Astrocyte (in vitro differentiated cells and primary cell): ENCODE measurements at places on chromosomes 5 and 9. TPM values are rescaled to one million over a fixed set of nuclear protein-coding genes. Genes with fewer than 3 reads are reported as not detected.

DNA sequence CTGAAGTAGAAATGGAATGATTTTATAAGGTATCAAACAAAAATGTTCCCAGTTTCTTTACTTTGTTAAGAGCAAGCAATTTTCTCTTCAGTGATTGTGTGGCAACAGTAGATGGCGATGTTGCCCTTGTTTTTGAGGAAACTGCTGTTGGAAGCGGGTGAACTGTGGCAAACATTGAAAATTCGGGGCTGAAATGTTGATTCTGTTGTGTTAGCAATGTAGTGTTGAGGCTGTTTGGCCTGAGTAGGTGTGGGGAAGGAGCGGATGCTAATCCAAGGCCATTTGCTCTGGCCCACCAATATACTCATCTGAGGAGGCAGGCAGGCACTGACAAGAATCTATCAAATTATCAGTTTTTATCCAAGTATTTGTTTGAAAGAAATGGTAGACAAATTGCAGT is 129.8 kb downstream of the SLC12A2 start:
- DNase-seq = peak; percentile 43

DNA sequence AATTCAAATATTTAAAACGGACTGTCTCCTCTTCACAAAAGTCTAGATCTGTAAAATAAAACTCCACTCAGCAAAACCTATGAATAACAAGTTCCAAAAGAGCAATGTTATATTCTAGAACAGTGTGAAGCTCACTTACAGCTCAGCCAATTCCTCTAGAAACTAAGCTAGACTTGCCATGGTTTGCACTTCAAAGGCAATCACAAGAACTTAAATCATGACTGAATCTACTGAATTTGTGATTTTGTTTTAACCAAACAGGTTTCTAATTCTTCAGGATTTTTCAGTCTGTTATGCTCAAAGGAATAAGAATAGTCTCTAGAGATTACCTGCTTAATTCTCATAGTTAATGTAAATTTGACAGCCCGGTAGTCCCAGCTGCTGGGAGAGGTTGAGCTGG is 1.4 kb upstream of the PKD2L2 start:
- DNase-seq = no peak

GRCh38 chr9:130198501-130199179 is 26.4 kb downstream of the NCS1 start:
- no peak for DNase-seq

- DNase-seq = peak; percentile 60
Observed at GRCh38 chr5:96344678-96345577, 88.1 kb downstream of the PCSK1 start.

GRCh38 chr5:55502759-55503158 is 32.0 kb downstream of the PLPP1 start:
- no peak for DNase-seq

SAXO1 gene
- 0.10 TPM in 1 of 2 replicates, not detected in the other for total RNA-seq

ALDH1A1 gene
- total RNA-seq = 1.5 and 2.1 TPM in 2 replicates

DNA sequence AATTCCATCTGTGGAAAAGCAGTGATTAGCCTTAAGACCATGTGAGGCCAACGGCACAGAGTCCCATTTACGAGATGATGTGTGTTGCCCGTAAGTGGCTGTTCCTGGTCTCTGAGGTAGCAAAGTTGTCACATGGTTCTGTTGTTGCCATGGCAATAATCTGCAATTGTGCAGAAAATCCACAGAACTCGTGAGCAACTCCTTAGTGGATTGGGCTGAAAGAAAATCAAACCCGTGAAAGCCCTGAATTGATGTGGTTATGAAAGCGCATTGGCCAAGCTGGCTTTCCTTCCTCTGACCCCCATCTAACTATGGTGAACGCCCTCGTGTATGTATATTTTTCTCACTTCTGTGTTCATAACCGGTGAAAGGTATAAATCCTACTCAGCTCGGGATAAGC is 614.7 kb downstream of the EBF1 start:
- no peak for DNase-seq

DNA sequence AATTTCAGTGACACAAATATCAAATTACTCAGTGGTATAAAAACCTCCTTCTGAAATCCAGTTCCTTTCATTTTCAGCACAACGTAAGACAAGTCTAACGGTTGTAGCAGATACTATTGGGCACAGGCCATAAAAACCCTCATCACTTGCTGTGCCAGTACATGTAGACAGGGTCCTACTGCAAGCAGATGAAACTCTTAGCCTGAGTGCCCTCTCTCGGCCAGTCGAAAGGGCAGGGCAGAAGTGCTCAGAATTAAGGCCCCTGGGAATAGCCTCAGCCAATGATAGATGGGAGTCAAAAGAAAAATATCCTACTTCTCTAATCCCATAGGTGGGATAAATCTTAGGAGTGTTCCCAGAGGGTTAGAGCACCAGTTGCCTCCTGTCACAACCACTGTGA is 168.5 kb upstream of the FER start:
- DNase-seq = no peak

NDUFS6 gene
- 37.6 and 39.3 TPM in 2 replicates for total RNA-seq

ST8SIA4 gene
- 0.59 and 0.82 TPM in 2 replicates for total RNA-seq

ADGRD2 gene
- total RNA-seq = not detected in 2 replicates

GRCh38 chr5:56080375-56081052 is 85.8 kb upstream of the IL6ST start:
- DNase-seq = no peak

IL17B gene
- total RNA-seq = 0.54 and 0.60 TPM in 2 replicates

TRAF1 gene
- 4.2 and 4.7 TPM in 2 replicates for total RNA-seq

PCDHGA11 gene
- 5.3 and 5.8 TPM in 2 replicates for total RNA-seq

AMBP gene
- total RNA-seq = 0.19 TPM in 1 of 2 replicates, not detected in the other

DNA sequence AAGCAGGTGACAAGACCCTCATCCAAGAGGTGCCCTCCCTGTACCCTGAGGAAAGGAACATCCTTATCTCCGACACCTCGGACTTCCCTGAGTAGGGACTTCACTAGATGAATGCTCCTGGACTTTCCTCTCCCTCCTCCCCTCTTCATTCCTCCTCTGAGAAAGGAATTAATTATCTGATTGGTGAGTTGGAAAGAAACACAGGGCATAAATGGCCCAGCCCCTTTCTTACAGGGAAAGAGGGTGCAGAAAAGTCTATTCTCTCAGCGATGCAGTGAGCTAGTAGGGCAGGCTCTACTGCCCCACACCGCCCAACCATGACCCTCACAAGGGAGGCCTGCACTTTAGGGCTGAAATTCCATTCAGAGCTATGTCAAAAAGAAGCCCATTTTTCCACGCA is 87.5 kb downstream of the TTC39B start:
- no peak for DNase-seq
